Keratinocyte (primary cell): ENCODE measurements at places on chromosomes 6 and 20. TPM values are rescaled to one million over a fixed set of nuclear protein-coding genes. Genes with fewer than 3 reads are reported as not detected.

Gene SLC17A1
- polyA plus RNA-seq = not detected in 3 replicates

DNA sequence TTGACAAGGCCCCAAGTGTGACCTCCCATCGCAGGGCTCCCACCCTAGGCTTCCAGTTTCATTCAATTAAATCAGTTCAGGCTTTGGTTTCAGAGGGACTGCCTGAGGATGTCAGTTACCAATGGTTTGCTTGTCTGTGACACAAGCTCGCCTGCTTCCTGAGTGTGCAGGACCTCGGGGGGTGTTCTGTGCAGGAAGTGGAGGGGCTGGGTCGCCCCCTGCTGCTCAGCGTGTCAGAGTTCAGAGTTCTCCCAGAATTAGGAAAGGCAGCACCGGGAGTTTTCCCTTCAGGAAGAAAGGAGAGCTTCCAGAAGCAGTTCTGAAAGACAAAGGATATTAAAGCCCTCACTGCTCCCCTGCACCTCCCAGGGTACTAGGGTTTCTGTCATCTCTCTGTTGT, 50.8 kb upstream of the TGM3 start:
- DNase-seq = no peak

GRCh38 chr6:123520217-123520616, 116.5 kb downstream of the TRDN start:
- no peak for DNase-seq

- DNase-seq = peak; percentile 84
These were observed 181.0 kb downstream of the TRIM27 start for GRCh38 chr6:28742668-28743270.

GRCh38 chr20:46485431-46485830, 27.9 kb downstream of the ZNF334 start:
- DNase-seq = no peak

DNA sequence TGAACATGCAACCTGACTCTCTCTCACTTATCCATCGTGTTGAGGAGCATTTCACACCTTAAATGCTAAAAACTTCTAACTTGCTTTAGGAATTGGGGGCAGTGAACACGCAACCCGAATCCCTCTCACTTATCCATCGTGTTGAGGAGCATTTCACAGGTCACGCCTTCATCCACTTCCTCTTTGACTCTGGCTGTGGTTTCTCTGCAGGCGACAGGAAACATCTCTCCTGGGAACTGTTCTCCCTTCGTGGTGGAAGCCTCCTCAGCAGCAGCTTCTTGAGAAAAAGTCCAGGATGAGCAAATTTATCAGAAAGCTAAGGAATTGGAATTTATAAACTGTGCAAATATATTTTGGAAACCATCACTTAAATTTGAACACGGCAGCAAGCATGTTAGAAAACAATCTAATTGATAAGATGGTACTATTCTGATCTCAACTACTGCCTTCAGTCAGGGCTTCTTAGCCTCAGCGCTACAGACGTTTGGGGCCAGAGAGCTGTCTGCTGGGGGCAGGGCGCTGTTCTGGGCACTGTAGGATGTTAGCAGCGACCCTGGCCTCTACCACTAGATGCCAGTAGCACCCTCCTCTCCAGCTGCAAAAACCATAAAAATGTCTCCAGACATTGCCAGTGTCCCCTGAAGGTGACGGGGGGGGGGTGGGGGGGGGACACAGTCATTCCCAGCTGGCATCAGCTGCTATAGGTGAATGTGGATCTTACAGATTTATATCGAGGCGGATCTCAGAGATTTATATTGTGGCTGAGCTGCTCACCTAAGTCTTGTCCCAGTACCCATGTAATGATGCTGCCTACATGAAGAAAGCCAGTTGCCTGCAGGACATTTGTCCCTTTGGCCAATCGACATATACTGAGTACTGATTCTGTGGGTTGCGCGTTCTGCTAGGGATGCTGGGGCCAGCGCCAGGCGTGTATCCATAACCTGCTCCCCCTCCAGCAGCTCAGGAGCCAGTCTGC, 26.2 kb downstream of the CTCFL start:
- DNase-seq = no peak

DNA sequence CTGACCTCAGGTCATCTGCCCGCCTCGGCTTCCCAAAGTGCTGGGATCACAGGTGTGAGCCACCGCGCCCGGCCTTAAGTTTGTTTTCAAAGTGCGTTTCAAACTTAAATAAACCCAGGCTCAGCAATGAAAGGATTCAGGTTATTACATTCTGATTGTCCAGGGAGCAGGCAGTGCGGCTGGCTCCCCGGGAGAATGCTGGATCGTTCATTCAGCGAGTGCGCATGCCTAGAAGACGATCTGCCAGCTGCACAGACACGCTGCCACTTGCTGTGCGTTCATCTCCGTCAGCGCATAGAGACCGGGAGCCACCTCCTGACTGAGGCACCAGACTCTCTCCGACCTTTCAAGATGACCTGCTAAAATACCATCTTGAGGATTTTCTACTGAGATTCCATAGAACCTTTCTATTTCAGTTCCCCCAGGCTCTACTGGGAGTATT, 163.9 kb upstream of the ZNF217 start:
- DNase-seq = no peak

DNA sequence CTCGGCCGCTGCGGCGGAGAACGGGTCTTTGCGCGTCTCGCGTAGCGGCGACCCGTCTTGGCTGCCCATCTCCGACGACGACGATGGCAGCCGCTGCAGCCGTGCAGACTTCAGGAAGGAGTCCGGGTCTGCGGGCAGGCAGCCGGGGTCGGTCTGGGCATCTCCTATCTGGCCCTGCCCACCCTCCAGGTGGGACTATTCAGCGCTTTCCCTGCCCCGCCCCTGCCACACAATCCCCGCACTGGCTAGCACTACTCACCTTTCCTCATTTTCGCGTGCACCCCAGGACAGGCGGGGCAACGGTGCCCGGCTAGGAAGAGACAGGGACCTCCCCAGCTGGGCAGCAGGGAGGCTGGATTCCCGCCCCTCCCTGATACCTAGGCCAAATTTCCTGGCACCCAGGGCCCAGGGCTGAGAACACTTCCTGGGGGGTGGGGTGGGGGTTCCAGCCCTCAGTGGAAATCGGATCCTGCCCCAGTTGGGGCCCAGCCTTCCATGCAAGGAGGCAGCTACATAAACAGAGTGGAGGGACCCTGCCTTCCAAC, 9.2 kb downstream of the GGT7 start:
- no peak for DNase-seq
